ENCODE measurements at places on chromosomes 7 and 10. TPM values are rescaled to one million over a fixed set of nuclear protein-coding genes. Genes with fewer than 3 reads are reported as not detected.

The MEOX2 gene
- 4.4 TPM for total RNA-seq

- DNase-seq = no peak
Observed at GRCh38 chr7:43118313-43118712, 5.9 kb downstream of the HECW1 start.

- no peak for DNase-seq
Observed at GRCh38 chr10:120105001-120105400, 212.5 kb downstream of the SEC23IP start.

DNA sequence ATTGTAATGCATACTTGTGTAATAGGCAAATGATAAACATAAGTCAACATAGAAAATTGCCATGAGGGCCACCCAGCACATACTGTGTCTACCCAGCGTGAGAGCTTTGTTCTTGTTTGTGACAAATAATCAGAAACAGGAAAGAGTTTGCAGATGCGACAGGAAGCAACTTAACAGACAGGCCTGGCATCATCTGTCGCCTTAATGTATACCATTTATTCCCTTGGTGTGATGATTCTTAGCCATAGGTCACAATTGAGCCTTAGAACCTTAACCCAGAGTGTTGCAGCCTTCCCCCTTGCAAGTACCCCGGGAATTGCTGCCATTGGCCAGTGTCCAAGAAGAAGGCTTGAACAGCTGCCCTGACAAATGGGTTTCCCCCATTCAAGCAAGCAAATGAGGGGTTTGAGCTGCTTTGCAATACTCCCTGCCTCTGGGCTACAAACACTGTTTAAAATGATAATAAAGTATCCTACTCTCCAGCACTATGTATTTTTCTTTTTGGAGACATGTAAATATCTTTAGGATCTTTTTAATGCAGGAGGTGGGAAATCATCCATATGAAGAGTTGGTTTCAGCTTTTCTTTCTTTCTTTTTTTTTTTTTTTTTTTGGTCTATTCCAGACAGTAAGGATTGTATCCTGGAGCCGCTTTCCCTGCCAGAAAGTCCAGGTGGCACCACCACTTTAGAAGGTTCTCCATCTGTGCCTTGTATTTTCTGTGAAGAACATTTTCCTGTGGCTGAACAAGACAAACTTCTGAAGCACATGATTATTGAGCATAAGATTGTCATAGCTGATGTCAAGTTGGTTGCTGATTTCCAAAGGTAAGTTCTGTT is 80.0 kb downstream of the ZNF277 start:
- no peak for DNase-seq

DNA sequence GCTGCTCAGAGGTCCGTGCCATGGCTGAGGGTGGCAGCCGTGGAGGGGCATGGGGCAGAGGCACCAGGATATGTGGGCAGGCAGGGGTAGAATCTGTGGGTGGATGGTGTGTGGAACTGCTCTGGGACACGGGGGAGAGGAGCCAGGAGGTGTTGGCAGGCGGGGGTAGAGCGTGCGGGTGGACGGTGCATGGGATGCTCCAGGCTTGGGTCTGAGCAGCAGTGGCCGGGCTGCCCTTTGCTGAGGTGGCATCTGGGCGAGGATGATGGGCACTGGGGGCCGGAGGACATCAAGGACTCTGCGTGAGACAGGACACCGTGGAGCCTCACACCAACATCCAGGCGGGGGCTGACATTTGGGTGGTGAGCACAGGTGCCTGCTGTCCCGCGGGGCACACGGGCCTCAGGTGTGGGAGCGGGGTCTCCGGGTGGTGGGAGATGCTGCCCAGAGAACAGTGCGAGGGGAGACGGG is 46.2 kb downstream of the JAKMIP3 start:
- DNase-seq = no peak

DNA sequence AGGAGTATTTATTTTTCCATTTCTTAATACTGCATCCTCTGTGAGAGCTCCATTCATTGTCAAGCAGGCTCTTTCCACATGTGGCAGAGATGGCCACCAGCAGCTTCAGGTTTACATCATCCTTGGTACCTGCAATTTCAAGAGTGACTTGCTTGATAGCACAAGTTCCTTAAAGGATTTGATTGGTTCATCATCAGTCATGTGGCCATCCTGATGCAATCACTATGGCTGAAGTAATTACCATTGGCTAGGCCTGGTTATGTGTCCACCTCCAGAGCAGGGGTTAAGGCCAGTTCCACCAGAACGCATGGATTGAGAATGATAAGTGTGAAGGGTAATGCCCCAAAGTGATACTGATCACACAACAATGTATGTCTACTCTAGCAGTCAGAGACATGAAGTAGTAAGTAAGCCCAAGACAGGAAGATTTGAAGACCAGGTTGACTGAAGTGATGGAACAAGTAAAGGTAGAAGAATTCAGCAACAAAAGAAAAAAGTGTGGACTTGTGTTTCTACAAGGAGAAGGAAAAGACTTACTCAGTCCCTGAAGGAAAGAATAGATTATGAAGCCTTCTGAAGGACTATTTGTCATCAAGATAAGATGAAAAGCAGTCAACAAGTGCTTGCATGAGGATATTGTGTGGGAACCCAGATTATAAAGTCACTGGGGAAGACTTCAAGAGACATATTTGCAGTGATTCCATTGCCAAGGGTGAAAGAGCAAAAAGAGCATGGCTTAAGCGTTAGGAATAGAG is 26.4 kb upstream of the PRKAR2B start:
- DNase-seq = no peak

The SOSTDC1 gene
- total RNA-seq = 2.0 TPM

- DNase-seq = no peak
Observed at GRCh38 chr7:101960985-101961708, 143.7 kb downstream of the CUX1 start.

DNA sequence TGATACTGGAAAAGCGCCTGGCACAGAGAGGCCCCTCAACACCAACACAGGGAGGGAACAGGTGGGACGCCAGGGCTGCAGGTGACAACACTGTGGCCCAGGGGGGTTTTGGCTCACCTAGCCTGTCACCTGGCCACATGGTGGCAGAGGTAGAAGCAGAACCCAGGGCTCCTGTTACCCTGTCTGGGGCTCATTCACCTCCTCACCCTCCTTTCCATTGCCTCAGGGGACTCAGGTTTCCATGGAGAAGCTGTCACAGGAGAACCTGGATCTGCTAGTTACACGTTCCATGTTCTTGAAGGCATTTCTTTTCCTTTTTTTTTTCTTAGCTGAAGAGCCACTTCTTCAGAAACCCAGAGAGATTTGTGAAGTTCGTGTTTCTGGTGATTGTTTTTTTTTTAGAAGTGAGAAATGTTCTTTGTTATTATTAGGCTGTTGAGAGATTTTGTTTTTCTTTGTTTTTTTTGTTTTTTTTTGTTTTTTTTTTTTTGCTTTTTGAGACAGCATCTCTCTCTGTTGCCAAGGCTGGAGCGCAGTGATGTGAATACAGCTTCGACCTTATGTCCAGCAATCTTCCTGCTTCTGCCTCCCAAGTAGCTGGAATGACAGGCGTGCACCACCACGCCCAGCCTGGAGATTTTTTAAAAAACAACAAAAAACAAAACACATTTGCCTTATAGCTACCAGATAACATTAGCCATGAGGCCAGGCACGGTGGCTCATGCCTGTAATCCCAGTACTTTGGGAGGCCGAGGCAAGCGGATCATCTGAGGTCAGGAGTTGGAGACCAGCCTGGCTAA is 16.0 kb downstream of the DENND2A start:
- no peak for DNase-seq

DNA sequence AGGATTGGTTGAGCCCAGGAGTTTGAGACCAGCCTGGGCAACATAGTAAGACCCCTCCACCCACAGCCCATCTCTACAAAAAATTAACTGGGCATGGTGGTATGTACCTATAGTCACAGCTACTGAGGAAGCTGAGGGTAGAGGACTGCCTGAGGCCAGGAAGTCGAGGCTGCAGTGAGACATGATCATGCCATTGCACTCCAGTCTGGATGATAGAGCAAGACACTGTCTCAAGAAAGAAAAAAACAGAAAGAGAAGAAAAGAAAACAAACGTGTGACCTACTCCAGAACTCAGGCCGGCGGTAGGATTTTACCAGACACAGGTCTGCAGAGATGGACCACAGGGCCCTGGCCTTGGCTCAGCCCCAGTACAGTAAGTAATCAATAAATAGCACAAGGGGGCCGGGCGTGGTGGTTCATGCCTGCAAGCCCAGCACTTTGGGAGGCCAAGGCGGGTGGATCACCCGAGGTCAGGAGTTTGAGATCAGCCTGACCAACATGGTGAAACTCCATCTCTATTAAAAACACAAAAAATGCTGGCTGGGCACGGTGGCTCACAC is 35.4 kb upstream of the TNRC18 start:
- DNase-seq = no peak

GRCh38 chr10:48377751-48378530 is 71.5 kb downstream of the MAPK8 start:
- DNase-seq = no peak

The KLF14 gene
- 0.05 TPM for total RNA-seq

DNA sequence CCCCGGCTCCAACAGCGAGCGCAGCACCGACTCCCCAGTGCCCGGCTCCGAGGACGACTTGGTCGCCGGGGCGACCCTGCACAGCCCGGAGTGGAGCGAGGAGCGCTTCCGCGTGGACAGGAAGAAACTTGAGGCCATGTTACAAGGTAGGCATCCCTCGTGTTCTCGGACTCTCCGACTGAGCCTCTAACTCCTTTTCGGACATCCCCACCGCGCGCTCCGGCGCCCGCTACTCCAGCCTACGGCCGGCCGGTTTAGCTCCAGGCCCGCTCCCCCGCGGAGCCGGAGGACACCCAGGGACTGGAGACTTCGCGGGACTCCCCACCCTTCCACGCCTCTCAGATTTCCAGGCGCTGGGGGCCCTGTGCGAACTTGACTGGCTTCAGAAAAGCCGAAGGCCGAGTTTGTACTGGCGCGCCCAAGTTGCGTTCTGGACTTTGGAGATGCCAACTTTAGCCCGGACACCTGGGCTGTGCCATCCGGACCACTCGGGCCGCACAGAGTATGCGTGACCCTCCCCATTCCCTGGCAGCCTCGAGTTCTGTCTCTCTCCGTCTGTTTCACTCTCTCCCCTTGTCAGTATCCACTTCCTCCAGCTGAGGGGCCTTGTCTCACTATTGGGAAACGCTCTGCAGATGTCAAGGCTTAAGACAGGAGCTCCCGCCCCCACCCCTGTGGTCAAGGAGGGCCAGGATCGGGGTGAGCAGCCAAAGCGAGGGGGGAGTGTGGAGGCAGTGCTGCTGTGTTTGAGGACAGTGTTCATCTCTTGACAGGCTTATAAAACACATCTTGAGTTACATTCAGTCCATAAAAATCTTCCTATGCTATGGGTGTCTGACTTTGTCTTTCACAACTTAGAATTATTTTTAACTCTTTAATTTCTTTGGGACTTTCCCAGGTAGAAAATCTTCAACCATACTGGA is 777 bp downstream of the BICC1 start:
- DNase-seq = no peak

DNA sequence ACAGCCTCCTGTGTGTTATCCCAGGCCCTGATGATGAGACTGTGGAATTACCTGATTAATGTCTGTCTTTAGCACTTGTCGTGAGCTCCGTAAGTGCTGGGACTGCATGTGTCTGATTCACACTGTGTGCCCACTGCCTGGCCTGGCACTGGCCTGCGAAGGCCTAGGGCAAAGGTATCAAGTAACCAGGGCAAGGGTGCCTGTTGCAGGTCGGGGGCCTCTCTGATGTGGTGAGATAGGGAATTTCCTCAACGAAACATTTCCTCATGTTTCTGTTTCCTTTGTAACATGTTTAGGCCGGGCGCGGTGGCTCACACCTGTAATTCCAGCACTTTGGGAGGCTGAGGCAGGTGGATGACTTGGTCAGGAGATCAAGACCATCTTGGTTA is 50.4 kb downstream of the LHPP start:
- DNase-seq = no peak

The CFTR gene
- 0.28 TPM for total RNA-seq

- no peak for DNase-seq
Observed at GRCh38 chr7:31500656-31501055, 13.2 kb upstream of the ITPRID1 start.

The FLNC gene
- 0.71 TPM for total RNA-seq

The ATP6V0A4 gene
- total RNA-seq = 0.24 TPM

DNA sequence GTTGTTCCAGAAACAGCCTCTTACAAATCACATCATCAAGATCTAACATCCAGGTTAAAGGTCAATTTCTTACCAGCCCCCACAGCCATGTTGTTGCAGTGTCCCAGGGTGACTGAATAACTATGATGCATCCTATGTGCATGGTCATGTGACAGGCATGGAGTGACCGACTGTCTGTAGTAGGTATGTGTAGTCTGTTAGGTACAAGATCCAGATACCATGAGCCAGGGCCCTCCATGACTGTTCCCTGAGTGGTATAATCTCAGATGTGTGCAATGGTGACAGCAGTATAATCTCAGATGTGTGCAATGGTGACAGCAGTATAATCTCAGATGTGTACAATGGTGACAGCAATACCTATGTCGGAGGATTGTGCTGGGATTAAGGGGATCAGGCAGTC is 8.8 kb downstream of the CDHR3 start:
- DNase-seq = no peak
